Activated CD4-positive, alpha-beta T cell treated with anti-CD3 and anti-CD28 coated beads, Interleukin-2, amount 50 U/mL, for 48 hours (primary cell): ENCODE measurements at places on chromosomes 6 and 20.
A peak's percentile ranks its signal among the peaks of the same experiment; 100 is the strongest.

DNA sequence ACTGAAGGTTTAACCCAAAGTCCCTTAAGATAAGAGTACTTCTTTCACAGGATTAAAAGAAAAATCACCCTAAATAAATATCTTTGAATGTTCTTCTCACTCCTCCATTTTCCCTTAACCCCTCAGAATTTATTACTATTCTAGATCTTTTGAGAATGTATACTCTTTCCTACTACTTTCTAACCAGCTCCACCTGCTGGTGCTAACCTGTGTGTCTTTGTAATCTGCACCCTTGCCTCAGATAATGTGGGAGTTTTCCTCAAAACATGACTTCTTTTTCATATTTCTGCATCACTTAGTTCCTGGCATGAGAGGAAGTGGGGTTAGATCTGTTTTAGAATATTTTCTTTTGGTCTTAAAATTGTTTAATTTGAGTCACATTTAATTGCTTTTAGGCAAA is 394.2 kb downstream of the BMP2 start:
- DNase-seq: no peak

DNA sequence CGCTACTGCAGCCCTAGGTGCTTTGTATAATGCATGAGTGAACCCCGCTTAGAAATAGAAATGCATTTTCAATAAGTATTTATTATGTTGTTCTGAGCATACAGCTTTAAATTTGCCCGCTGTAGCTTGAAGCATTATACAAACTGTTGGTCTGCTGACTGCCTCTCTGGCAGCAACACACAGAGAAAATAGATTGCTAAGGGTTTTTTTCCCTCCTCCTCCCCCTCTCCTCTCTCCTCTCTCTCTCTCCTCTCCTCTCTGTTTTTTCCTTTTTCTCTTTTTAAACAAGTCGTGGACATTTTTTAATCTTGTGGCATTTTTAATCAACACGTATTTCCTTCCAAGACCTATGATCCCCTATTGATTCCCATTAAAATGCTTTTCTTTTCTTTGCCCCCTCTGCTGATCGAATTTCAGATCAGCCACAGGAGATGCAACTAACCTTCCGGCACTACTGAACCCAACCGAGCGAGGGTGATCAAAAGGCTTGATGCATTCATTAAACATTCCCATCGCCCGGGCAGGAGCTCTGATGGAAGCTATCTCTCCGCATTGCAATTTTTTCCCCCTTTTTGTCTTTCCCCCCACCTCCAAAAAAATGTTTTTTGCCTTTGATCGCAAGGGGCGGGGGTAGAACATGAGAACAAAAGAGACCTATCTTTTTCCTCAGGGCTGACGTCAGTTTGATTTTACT is 90.7 kb upstream of the ARID1B start:
- no peak for DNase-seq

- DNase-seq: no peak
These were observed 9.9 kb downstream of the KIAA1755 start for GRCh38 chr20:38250609-38251008.

GRCh38 chr20:57891014-57891413 is 181.2 kb upstream of the PMEPA1 start:
- DNase-seq: no peak

DNA sequence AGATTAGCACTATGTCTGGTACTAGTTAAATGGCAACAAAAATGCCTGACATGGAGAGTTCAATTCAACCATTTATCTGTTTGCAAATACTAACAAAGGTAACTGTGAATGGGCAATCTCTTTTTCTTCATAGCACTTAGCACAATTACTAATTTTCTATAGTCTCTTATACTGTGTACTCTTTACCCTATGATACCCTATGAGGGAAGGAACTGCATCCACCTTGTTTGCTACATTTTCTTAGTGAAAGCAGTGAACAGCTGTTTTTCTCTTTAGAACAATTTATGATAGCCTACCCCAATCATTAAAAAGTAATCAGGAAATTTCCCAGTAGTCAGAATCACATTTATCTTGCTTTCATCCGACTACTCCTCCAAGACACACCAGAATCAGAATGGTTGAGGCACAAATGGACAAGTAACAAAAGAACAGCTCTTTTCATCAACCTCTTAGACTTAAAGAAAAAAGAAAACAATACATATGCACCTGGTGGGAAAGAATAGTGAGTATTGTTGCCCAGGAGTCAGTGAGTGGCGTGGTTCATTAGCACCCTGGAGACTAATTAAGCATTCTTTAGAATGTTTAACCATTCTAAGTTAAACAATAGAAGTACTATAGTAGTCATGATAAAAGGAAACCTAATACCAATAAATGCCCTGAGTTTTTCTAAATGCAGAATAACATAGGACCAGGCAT is 16.7 kb downstream of the ZNF292 start:
- no peak for DNase-seq

DNA sequence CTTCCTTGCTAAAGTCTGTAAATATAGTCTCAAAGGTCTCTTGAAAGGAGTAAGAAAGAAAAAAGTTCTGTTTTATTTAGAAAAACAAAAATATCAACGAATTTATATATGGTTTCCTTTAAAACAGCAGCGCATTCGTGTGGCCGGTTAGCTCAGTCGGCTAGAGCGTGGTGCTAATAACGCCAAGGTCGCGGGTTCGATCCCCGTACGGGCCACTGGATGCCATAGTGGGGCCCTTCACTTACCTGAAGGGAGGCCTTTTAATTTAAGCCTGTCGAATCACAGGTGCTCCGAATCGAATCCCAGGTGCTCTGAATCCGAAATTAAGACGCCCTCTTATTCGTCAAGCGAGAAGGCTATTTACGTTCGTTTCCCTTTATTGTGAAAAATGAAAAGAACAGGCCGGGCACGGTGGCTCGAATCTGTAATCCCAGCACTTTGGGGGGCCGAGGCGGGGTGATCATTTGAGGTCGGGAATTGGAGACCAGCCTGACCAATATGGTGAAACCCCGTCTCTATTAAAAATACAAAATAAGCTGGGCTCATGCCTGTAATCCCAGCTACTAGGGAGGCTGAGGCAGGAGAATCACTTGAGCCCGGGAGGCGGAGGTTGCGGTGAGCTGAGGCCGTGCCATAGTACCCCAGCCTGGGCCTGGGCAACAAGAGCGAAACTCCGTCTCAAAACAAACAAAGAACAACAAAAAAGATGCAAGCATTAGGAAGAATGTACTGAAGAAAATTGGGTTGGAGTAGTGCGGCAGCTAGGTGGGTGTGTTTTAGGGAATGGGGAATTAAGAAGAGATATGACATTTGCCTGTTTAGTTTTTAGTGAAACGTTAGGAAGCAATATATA is 195.8 kb upstream of the ZNF184 start:
- peak; percentile 78 for DNase-seq

DNA sequence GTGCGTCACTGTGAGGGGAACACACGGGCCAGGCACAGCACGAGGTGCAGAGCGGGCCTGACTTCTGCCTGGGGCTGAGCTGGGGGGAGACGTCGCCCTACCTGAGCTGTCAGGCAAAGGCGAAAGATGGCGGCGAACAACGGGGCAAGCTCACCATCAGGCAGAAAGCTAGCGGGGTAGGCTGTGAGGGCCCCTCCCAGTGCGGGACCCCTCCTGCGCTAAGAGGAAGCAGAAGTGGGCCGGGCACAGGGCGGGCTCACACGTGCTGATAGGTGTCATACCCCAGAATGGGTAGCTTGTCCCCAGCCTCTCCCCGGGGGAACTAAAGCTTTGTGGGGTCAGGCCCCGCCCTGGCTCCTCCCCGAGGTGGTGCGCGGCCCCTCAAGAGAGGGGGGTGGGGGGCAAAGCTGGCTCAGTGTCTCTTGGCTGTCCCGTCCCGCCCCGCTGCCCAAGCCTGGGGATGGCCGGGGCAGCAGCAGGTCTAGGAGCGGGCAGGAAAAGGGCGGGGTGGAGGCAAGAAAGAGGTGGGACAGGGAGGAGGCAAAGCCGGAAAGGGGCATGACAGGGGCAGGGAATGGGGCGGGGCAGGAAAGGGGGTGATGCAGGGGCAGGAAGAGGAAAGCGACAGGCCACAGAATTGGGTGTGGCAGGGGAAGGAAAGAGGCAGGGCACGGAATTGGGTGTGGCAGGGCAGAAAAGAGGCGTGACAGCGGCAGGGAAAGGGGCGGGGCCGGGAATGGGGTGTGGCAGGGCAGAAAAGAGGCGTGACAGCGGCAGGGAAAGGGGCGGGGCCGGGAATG is 14.7 kb downstream of the UCKL1 start:
- peak; percentile 78 for DNase-seq

DNA sequence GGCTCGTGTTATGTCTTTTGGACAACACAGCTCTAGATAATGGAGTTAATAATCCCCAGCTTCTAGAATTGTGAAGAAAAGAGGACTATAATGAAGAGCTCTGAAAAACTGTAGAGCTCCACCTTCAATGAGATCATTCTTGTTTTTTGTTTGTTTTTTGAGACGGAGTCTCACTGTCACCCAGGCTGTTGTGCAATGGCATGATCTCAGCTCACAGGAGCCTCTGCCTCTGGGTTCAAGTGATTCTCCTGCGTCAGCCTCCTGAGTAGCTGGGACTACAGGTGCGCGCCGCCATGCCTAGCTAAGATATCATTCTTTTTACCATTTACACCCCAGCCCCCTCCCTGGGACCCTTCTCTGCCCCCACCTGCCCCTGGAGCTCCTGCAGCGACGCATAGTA is 36.6 kb downstream of the ERGIC3 start:
- no peak for DNase-seq

DNA sequence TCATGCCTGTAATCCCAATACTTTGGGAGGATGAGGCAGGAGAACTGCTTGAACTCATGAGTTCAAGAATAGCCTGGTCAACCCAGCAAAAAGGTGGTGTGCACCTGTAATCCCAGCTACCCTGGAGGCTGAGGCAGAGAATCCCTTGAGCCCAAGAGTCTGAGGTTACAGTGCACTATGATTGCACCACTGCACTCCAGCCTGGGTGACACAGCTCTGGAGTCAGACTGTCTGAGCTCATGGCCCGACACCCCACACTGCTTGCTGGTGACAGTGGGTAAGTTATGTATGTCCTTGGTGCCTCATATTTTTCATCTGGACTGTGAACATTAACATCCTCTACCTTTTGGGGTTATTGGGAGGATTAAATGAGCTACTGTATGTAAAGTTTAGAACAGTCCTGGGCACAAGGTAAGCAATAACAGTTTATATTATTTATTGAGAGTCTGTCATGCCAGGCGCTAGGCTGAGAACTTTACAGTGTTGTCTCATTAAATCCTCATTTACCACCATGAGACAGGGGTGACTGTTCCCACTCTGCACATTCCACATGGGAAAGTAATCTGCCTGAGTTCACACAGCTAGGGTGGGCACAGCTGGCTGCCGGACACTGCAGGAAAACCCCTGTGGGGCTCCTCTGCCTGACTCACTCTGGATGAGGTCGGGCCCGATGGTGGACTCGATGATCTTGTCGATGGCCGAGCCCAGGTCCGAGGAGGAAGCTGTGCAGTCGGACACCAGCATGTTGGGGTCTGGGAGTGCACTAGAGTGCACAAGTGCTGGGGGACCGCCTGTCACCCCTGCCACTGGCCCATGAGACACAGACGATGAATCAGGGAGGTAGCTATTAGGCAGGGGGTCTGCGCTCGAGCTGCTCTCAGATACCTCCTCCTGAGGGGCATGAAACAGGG is 2.9 kb downstream of the ZNF335 start:
- no peak for DNase-seq

GRCh38 chr6:87099472-87099871 is 4.6 kb upstream of the CGA start:
- no peak for DNase-seq

- no peak for DNase-seq
These were observed 184.5 kb upstream of the PDE10A start for GRCh38 chr6:165847407-165848085.

DNA sequence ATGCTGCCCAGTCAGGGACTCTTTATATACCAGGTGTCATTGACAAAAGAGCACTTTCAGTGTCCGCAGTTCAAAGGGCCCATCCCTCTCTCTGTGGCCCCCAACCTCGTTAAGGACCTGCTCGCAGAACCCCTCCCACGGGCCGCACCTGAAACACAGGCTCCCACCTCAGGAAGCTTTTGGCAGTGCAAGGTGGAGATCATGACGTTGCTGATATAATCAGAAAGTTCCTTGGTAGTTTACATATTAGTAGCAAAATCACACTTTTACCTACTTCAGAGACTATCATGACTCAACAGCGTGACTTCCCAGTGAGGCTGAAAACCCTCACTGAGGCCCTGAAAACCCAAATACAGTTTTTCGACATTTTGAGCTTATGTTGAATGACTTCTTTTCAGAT is 4.1 kb downstream of the TTLL2 start:
- peak; percentile 25 for DNase-seq

GRCh38 chr6:13695252-13695651 is 16.4 kb downstream of the RANBP9 start:
- DNase-seq: no peak

GRCh38 chr6:17156966-17157365 is 55.1 kb downstream of the STMND1 start:
- DNase-seq: no peak

- DNase-seq: no peak
These were observed 705.0 kb downstream of the EPHA7 start for GRCh38 chr6:92714346-92714745.

- no peak for DNase-seq
These were observed 99.6 kb downstream of the OGFRL1 start for GRCh38 chr6:71388068-71388744.

DNA sequence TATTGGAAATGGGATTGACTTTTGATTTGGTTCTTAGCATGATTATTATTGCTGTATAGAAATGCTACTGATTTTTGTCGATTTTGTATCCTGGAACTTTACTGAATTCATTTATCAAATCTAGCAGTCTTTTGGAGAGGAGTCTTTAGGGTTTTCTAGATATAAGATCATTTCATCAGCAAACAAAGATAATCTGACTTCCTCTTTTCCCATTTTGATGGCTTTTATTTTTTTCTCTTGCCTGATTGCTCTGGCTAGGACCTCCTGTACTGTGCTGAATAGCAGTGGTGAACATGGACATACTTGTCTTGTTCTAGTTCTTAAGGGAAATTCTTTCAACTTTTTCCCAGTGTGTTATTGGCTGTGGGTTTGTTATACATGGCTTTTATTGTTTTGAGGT is 64.6 kb downstream of the ZC2HC1B start:
- DNase-seq: no peak

DNA sequence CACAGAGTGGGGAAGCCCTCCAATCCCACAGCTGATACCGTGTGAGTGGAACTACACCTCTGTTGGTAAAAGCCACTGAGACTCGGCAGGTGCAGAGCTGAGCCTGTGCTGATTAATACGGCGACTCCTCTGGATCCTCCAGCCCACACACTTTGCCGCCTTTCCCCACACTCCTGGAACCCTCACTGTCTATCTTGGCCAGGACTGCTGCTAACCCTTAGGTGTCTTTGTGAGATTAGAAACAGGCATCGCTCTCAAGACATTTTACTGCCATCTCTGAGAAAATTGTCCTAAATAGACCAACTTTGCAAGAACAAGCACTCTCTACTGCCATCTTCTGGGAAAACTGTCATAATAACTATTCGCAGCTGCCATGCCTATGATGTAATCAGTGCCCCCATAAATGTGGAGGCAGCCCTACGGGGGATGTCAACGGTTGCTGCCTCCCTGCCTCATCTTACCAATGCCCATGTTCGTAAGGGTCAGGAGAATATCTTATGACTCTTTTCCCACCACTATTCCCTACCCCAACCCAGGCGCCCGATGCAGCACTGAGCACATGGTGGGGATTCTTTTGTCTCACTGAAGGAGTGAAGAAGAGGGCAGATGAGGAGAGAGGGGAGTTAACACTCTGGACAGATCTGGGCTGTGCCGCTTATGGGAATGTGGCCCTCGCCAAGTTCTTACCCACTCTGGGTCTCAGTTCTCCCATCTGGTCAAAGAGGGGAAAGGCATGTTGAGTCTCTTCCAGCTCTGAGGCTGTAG is 26.1 kb upstream of the KCNB1 start:
- DNase-seq: peak; percentile 6
